ENCODE measurements at places on chromosomes 12 and 14. TPM values are rescaled to one million over a fixed set of nuclear protein-coding genes. Genes with fewer than 3 reads are reported as not detected.

MUCL1 gene
- not detected for total RNA-seq

RNASE7 gene
- not detected for total RNA-seq

CISTR gene
- total RNA-seq: not detected

KRT6C gene
- not detected for total RNA-seq

NFKBIA gene
- 130 TPM for total RNA-seq

COCH gene
- total RNA-seq: 0.65 TPM

STON2 gene
- 3.6 TPM for total RNA-seq

TC2N gene
- not detected for total RNA-seq

RTL1 gene
- not detected for total RNA-seq

NEUROD4 gene
- not detected for total RNA-seq
